ENCODE measurements at places on chromosomes 4 and X. TPM values are rescaled to one million over a fixed set of nuclear protein-coding genes. Genes with fewer than 3 reads are reported as not detected.
A peak's percentile ranks its signal among the peaks of the same experiment; 100 is the strongest.

GRCh38 chr4:19936476-19936875 lies 315.2 kb upstream of the SLIT2 start:
- no peak for DNase-seq

GRCh38 chrX:34716302-34716701 lies 59.2 kb upstream of the TMEM47 start:
- no peak for DNase-seq

- DNase-seq, result no peak
Measured at GRCh38 chr4:79865201-79865597, 207.8 kb downstream of the ANTXR2 start.

- DNase-seq, result no peak
Measured at GRCh38 chr4:24210332-24210902, 320.6 kb upstream of the PPARGC1A start.

Gene XAGE3
- 3.9 TPM for total RNA-seq

- no peak for DNase-seq
Measured at GRCh38 chr4:84597450-84597849, 14.5 kb downstream of the CDS1 start.

- no peak for DNase-seq
Measured at GRCh38 chrX:70479247-70479921, 34.7 kb downstream of the DLG3 start.

GRCh38 chr4:117654079-117654478 lies 380.2 kb upstream of the NDST3 start:
- DNase-seq, result no peak

GRCh38 chr4:26570596-26570995 lies 13.3 kb upstream of the TBC1D19 start:
- DNase-seq, result no peak

Gene IL1RAPL1
- total RNA-seq, result not detected

Gene TBX22
- not detected for total RNA-seq

Gene SH3TC1
- total RNA-seq, result 17.2 TPM

Gene CT45A6
- not detected for total RNA-seq

Gene EDA2R
- total RNA-seq, result not detected

GRCh38 chr4:6781113-6781512 lies 1.4 kb upstream of the KIAA0232 start:
- no peak for DNase-seq

- peak; percentile 95 for DNase-seq
Measured at GRCh38 chr4:140153718-140154571, at the start of gene MAML3. MAML3 (minus strand) TSS chr4:140154184; CDS start chr4:140153327, 857 bp downstream.

DNA sequence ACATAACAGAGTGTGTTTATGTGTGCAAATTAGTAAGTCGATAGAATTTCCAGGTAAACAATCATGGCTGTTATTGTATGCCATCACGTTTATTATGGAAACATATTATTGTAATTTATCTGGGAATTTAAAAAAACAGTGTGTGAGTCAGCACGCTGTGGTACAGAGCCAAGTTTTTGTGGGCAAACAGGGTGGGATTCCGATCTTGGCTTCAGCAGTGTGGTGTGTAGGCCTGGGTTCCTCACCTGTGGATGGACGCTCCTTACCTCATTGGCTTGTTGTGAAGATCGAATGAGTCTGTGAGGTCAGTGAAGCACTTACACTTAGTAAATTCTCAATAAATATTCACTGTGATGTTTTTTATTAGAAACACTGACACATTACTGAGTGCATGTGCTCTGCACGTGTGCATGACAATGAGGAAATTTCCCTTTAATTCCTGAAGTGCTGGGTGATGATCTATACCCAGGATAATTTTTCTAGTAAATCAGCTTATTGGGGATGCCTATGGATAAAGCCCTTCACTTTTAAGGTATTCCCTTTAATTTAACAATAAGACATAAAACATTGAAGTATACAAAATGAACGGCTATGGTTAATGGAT lies 36.4 kb downstream of the SLIT2 start:
- no peak for DNase-seq

DNA sequence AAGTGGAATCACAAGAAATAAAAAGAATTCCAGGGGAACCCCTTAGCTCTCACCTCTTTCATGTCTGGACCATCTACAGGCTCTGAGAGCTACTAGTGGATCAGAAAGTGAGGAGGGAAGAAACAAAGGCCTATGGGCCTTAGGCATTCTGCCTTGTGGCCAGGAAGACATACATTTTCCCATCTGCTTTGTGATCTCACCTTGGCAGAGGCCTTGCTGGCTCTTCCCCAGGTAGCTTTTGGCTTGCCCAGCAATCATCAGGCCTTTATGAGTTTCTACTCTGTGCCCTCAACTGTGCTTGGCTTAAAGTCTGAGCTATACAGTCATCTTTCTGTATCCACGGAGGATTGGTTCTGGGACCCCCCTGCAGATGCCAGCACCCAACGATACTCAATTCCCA lies 28.3 kb upstream of the CD99L2 start:
- no peak for DNase-seq

Gene ZFX
- 36.1 TPM for total RNA-seq

DNA sequence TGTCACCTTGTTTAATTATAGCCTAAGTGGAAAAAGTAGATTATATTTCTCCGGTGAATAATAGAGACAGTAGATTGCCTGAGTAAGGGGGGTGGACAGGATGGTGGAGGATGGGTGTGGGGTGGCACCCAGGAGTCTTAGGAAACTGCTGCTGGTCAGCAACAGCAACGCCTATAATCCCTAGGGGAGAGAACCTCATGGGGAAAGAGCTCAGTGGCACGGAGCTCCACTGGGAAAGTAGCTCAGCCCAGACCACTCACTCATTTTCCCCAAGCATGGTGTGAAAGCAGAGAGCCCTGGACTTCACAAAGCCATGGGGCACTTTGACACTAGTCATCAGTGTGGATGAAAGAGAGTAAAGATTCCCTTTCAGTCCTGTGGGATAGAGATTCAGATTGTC lies 31.1 kb downstream of the METTL14 start:
- DNase-seq, result no peak

Gene PCDH11X
- 0.07 TPM for total RNA-seq

- DNase-seq, result no peak
Measured at GRCh38 chr4:184344899-184345572, 127.4 kb upstream of the ENPP6 start.

Gene NAA11
- total RNA-seq, result not detected

Gene P2RY4
- 0.18 TPM for total RNA-seq

Gene P2RY8
- not detected for total RNA-seq

- DNase-seq, result no peak
Measured at GRCh38 chr4:112063260-112063659, 82.0 kb upstream of the FAM241A start.

GRCh38 chrX:12370497-12370986 lies 232.3 kb downstream of the FRMPD4 start:
- no peak for DNase-seq

Gene NOX1
- 13.2 TPM for total RNA-seq

Gene GASK1B
- 42.5 TPM for total RNA-seq

Measured in Caco-2 (cell line).